Left lobe of liver (tissue), 2 donors: ENCODE measurements at places on chromosomes 12 and 14. TPM values are rescaled to one million over a fixed set of nuclear protein-coding genes. Genes with fewer than 3 reads are reported as not detected.

The NUDT4 gene
- 17.6 TPM for total RNA-seq

The LRRC43 gene
- 0.35 TPM for total RNA-seq

The KRT74 gene
- total RNA-seq = not detected

The IGF1 gene
- 37.3 TPM for total RNA-seq

The LRIG3 gene
- total RNA-seq = 10.8 TPM

The PDZRN4 gene
- total RNA-seq = 0.20 TPM

The SMIM41 gene
- total RNA-seq = not detected

The FOXG1 gene
- not detected for total RNA-seq

The KIF26A gene
- 1.3 TPM for total RNA-seq

The RD3L gene
- not detected for total RNA-seq

The OR4K1 gene
- not detected for total RNA-seq

The AQP2 gene
- total RNA-seq = not detected

The PLCZ1 gene
- total RNA-seq = not detected
